ENCODE measurements at places on chromosomes 1 and 21. TPM values are rescaled to one million over a fixed set of nuclear protein-coding genes. Genes with fewer than 3 reads are reported as not detected.

Gene KIF26B
- 0.02 TPM for total RNA-seq

Gene FAM177B
- total RNA-seq, result not detected

Gene SPRR3
- total RNA-seq, result not detected

Gene ILDR2
- total RNA-seq, result 0.16 TPM

Gene S100A13
- 41.9 TPM for total RNA-seq

Gene RXRG
- not detected for total RNA-seq

Gene ZNF683
- not detected for total RNA-seq

Gene NKAIN1
- total RNA-seq, result not detected

Gene TOMM20
- total RNA-seq, result 252 TPM

Gene C1orf53
- 1.9 TPM for total RNA-seq

Gene TMCC2
- total RNA-seq, result 1.8 TPM

Gene LIN28A
- 5.1 TPM for total RNA-seq

Gene IVL
- not detected for total RNA-seq

Gene GBP2
- 0.71 TPM for total RNA-seq

Gene PLEKHA6
- 0.29 TPM for total RNA-seq

Gene LCE6A
- not detected for total RNA-seq
